ENCODE measurements at places on chromosomes 4 and X.

GRCh38 chr4:82515705-82516104 lies 46.1 kb downstream of the TMEM150C start:
- DNase-seq: no peak

- DNase-seq: peak; percentile 34
These were observed at the start of gene SLC9A6 for GRCh38 chrX:135985157-135985972. Gene SLC9A6 (plus strand): TSS chrX:135985435. CDS start chrX:135985659, 224 bp downstream.

DNA sequence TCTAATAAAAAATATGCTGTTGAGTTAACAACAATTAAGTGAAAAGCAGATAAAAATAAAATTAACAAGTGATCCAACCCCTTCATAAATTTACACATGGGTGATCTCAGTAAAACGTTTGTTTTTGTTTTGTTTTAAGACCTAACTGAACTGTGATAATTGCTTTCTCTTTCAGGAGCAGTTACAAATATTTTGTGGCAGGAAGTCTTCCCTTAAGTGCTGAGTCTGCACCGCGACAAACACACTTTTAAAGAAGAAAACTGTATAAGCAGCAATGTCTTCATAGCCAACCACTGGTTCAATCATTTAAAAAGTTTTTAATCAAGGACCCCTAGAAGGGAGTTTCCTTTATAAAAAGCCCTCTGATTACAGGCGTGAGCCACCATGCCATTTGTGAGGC lies 53.7 kb upstream of the NFKB1 start:
- DNase-seq: no peak

DNA sequence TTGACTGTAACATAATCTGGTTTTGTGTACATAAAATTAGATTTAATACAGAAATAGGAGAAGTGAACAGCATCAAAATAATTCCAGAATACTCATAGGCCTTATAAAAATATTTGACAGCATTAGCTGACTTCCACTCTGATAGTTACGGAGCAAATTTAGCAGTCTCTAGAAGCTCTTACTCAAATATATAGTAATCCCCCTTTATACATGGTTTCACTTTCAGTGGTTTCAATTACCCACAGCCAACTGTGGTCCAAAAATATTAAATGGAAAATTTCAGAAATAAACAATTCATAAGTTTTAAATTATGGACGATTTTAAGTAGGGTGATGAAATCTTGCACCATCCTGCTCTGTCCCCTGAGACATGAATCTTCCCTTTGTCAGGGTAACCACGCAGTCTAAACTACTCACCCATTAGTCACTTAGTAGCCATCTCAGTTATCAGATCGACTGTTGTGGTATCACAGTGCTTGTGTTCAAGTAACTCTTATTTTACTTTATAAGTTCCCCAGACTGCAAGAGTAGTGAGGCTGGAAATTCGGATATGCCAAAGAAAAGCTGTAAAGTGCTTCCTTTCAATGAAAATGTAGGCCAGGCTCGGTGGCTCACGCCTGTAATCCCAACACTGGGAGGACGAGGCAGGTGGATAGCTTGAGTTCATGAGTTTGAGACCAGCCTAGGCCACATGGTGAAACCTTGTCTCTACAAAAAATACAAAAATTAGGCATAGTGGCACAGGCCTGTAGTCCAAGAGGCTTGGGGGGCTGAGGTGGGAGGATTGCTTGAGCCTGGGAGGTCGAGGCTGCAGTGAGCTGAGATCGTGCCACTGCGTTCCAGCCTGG lies 17.2 kb upstream of the RTL9 start:
- no peak for DNase-seq

GRCh38 chrX:103066606-103067005 lies 2.6 kb upstream of the BEX1 start:
- no peak for DNase-seq

- DNase-seq: no peak
These were observed 88.9 kb upstream of the CLDN34 start for GRCh38 chrX:9878146-9878820.

GRCh38 chrX:136659174-136659573 lies 11.2 kb downstream of the CD40LG start:
- DNase-seq: no peak

DNA sequence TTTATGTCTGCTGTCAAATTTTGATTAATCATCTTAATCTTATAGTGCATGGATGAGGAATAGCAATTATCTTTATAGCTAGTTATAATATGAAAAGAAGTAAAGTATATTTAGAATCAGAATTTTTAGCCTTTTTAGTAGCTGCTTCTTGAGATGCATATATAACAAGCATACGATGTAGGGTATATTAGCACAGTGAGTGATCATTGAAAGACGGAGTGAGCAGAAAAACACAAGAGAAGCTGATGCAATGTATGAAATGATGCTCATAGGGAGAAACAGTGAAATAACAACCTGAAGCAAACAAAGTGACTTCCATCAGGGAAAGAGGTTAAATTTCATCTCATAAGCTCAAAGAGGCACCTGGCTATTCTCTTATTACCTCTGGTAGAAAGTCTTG lies 77.0 kb downstream of the GLRA3 start:
- no peak for DNase-seq

DNA sequence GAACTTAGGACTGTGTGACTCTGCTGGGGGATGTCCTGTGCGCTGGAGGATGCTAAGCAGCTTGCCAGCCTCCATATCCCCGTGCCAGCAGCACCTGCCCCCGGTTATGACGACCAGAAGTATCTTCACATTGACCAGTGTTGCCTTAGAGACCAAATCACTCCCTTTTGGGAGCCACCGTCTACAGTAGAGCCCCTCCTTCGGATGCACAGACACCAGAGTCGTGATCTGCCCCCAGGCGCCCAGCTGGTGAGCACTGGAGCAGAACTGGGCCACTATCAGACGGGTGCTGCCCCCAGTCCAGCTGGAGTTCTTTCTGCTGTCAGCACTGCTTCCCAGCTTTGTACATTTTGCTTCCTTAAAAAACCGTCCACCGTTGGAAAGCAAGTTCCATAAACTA lies 30.0 kb upstream of the TADA2B start:
- no peak for DNase-seq

DNA sequence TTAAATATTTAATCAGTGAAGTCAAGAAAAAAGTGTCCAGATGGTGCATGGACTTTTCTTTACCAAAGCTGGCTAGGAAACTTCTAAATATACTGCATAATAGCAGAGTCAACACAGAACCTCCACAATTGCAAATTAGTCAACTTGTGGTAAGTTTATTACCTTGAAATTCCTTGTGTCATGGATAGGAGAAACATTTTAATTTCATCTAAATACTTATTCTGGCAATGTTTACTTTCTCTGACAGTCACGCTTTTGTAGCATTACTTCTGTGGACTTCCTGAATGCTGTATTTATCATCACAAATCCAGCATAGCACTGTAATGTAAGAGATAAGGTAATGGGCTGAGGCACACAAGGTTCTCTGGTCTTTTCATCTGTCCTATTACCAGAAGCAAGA lies 2266.1 kb downstream of the PCDH7 start:
- no peak for DNase-seq

DNA sequence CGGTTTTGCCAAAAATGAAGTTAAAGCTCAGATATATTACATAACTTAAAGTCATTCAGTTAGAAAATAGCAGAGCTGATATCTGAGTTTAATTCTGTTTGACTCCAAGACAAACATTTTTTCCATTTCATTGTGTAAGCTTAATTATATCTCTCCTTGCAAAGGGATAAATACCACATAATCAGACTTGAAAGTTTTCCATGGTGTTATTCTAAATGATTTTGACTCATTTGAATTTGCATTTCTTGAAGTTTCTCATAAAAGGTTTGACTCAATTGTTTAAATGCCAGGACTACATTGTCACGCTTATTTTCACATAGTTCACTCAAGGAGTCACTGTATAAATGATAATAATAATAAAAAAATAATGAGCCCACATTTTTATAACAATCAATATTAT lies 39.4 kb upstream of the DDX60 start:
- no peak for DNase-seq

GRCh38 chr4:112120021-112120420 lies 25.2 kb upstream of the FAM241A start:
- no peak for DNase-seq

DNA sequence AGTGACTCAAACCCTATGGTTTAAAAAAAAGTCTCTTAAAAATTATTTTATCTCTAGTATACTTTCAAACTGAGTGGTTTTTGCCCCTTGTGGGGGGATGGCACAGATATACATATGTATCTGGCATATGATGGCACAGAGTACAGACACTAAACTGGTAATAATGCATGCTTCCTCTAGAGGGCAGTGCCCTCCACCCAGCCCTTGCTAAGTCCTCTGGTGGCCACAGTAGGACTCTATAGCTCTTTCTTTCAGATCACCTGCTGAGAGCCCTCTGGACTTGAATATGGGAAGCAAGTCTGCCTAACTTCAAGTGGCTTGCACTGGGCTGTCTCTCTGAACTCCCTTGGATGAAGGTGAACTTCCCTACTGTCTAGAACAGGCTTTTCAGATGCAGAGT lies 66.3 kb downstream of the TSPAN7 start:
- DNase-seq: no peak

- no peak for DNase-seq
These were observed 2052.8 kb upstream of the TENM3 start for GRCh38 chr4:180190382-180190781.

GRCh38 chr4:184750926-184751584 lies 17.2 kb upstream of the CENPU start:
- no peak for DNase-seq

DNA sequence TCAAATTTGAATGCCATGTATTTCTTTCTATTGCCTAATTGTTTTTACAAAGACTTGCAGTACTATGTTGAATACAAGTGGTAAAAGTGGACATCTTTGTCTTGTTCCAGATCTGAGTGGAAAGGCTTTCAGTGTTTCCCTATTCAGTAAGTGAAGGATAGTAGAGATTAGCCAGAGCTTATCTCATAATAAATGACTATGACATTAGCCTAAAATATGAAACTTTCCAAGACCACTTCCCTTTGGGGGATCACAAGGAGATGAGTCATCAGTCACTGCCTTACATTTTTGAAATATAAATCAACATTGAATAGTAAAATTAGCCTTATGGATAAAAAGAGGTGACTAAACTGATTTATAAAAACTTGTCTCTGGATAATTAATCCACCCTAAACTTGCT lies 554.1 kb upstream of the MAGEB2 start:
- no peak for DNase-seq

All from activated T-helper 1 cell treated with anti-CD3 and anti-CD28 coated beads, Interleukin-2, amount 50 U/mL, for 16 hours (primary cell).